Lower lobe of right lung (tissue), 2 donors: ENCODE measurements at places on chromosomes 4 and X. TPM values are rescaled to one million over a fixed set of nuclear protein-coding genes. Genes with fewer than 3 reads are reported as not detected.
A peak's percentile ranks its signal among the peaks of the same experiment; 100 is the strongest.

DNA sequence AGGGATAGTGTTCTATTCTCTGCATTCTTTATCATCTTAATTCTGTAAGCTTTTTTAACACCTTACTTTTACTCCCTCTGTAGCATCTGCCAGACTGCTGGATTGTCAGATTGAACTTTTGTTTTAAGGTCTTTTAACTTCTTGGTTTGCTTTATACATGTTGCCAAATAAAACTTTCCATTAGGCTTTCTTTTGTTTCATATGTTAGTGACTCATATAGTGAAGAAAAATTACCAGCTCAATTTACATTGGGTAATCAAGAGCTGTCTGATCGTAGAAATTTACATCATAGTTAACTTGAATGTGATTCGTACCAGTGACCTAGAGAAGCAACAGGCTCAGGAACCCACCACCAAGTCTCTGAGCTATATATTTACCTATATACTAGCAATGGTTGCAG lies 28.5 kb upstream of the KLHL4 start:
- no peaks in the 10 kb centered on the region for H3K36me3 ChIP-seq
- H3K27me3 ChIP-seq, result no peaks in the 10 kb centered on the region
- H3K27ac ChIP-seq, result no peak overlapping the region

- no peaks in the 10 kb centered on the region for H3K27me3 ChIP-seq
- no peaks in the 10 kb centered on the region for H3K4me1 ChIP-seq
- no peak overlapping the region for H3K27ac ChIP-seq
- no peak overlapping the region for H3K4me3 ChIP-seq
- H3K36me3 ChIP-seq, result no peaks in the 10 kb centered on the region
Measured at GRCh38 chr4:97153042-97153441, 990.2 kb downstream of the STPG2 start.

DNA sequence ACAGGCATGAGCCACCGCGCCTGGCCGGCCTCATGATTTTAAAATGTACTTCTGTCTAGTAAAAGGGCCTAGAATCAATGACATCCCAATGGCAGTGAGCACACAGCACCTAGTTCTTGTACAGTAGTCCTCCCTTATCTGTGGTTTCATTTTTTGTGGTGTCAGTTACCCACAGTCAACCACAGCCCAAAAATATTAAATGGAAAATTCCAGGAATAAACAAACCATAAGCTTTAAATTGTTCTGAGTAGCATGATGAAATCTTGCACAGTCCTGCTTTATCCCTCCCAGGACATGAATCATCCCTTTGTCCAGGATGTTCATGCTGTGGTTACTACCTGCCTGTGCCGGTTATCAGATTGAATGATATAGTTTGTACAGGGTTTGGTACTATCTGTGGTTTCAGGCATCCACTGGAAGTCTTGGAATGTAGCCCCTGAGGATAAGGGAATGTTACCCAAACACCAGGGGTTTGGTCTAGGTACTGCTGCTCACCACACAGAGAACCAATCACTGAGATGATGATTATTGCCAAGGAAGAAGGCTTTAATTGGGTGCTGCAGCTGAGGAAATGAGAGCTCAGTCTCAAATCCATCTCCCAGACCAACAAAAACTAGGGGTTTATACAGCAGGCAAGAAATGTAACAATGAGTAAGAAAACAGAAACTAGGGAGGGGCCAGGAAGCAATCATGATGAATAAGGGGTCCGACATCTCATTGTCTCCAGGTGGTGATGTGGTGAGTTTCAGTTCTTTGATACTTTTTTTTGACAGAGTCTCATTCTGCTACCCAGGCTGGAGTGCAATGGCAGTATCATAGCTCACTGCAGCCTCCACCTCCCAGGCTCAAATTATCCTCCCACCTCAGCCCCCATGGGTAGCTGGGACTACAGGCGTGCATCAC lies 16.2 kb upstream of the FHL1 start:
- H3K4me3 ChIP-seq, result no peak overlapping the region
- no peaks in the 10 kb centered on the region for H3K27me3 ChIP-seq
- no peaks in the 10 kb centered on the region for H3K36me3 ChIP-seq
- H3K27ac ChIP-seq, result no peak overlapping the region
- DNase-seq, result no peak

- no peaks in the 10 kb centered on the region for H3K36me3 ChIP-seq
- no peak for DNase-seq
- no peaks in the 10 kb centered on the region for H3K27me3 ChIP-seq
- H3K4me3 ChIP-seq, result no peak overlapping the region
- H3K4me1 ChIP-seq, result no peaks in the 10 kb centered on the region
Measured at GRCh38 chr4:101693842-101694398, 96.6 kb upstream of the BANK1 start.

DNA sequence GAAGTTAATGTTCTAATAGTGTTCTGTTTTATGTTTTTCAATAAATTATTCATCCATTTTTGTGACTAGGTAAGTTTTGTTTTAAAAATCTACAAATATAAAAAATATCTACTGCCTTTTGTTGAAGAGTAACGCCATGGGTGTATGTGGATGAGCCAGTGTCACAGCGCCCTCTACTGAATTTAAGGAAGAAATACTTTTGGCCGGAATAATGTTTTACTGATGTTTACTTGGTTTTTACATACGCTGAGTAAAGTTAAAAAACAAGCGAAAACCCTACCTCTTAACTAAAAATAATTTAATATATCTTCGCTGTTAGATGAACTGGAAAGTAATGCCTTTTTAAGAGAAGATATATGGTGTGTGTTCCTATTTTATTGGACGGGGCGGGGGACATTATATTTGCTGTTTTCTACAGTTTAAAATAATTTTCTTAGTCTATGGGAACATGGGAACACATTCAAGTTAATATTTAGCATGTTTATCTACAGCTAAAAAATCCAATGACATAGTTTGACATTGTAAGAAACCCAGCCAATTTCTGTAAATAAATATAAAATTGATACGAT lies 86.1 kb downstream of the CPE start:
- H3K4me3 ChIP-seq, result no peak overlapping the region
- no peaks in the 10 kb centered on the region for H3K27me3 ChIP-seq
- H3K36me3 ChIP-seq, result no peaks in the 10 kb centered on the region
- H3K4me1 ChIP-seq, result no peaks in the 10 kb centered on the region

GRCh38 chr4:67087897-67088296 lies 457.4 kb downstream of the CENPC start:
- H3K36me3 ChIP-seq, result no peaks in the 10 kb centered on the region
- no peak overlapping the region for H3K27ac ChIP-seq
- no peaks in the 10 kb centered on the region for H3K27me3 ChIP-seq

- H3K27me3 ChIP-seq, result no peaks in the 10 kb centered on the region
- no peaks in the 10 kb centered on the region for H3K4me1 ChIP-seq
- no peak for DNase-seq
Measured at GRCh38 chr4:187606581-187606980, 389.0 kb upstream of the ZFP42 start.

GRCh38 chr4:166091912-166092510 lies 219.0 kb downstream of the TLL1 start:
- no peak overlapping the region for H3K4me3 ChIP-seq
- no peaks in the 10 kb centered on the region for H3K36me3 ChIP-seq
- H3K27me3 ChIP-seq, result no peaks in the 10 kb centered on the region
- H3K4me1 ChIP-seq, result no peaks in the 10 kb centered on the region
- no peak overlapping the region for H3K27ac ChIP-seq
- no peak for DNase-seq

DNA sequence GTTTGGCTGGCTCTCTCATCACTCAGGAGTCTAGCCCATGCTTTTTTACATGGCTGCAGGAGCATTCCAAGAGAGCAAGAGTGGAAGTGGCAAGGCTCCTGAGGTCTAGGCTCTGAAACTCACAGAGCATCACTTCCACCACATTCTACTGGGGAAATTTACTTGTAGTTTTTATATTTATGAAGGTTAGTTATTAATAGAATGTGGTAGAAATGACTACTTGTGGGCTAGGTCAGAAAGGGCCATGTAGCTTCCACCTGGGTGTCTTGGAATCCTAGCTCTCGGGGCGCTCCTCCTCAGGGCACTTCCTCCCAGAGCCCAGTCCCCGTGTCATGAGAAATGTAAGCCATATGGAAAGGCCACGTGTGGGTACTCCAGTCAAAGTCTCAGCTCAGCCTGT lies 127.0 kb upstream of the CASK start:
- DNase-seq, result no peak
- no peak overlapping the region for H3K4me3 ChIP-seq
- H3K27ac ChIP-seq, result no peak overlapping the region
- H3K4me1 ChIP-seq, result no peaks in the 10 kb centered on the region
- no peaks in the 10 kb centered on the region for H3K27me3 ChIP-seq
- H3K36me3 ChIP-seq, result no peaks in the 10 kb centered on the region

DNA sequence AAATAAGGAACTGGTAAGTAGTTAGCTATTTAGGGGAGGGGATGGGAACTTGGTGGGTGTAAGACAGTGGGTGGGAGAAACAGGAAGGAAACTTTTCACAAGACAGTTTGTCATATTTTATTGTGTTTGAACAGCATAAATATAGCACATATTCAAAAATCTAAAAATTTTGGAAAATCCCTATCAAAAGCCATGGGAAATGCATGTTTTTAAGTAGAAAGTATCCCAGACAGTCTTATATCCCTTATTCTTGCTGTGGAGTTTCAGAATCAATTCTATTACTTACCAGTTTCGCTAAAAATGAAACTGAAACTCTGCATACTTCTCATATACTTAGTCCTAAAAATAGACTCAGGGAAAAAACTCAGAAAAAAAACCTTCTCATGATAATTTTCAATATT lies 22.3 kb upstream of the RASGEF1B start:
- H3K4me3 ChIP-seq, result peak overlapping the region; percentile 38
- H3K27ac ChIP-seq, result peak overlapping the region; percentile 74
- H3K4me1 ChIP-seq, result peaks cover 37% of the 10 kb centered on the region
- no peak for DNase-seq

DNA sequence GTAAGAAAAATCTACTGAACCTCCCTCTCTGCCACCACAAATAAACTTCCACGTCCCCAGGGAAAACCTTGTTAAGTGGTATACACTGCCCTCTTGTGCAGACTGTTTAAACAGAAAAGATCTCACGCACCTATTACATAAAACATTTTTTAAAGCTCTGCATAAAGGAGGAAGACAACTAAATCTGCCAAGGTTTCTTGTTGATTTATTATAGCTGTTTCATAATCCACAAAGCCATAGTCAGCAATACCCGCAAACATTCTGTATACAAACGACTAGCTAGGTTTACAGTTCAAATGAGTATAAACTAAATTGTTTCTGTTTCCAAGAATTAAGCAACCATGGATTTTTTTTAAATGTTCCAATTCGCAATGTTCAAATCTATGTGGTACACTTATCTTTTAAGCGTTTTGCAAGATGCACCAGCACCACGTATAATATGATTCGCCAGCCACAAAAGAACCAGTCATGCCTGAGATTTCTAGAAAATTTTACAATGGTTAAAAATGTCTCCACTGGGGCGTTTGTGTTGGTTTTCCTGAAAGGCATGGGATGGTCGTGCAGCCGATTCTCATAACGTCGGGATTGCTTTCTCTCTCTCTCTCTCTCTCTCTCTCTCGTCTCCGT lies 164.6 kb downstream of the PRKX start:
- no peaks in the 10 kb centered on the region for H3K36me3 ChIP-seq
- H3K4me3 ChIP-seq, result peak overlapping the region; percentile 14
- H3K27me3 ChIP-seq, result no peaks in the 10 kb centered on the region
- no peaks in the 10 kb centered on the region for H3K4me1 ChIP-seq
- no peak overlapping the region for H3K27ac ChIP-seq

DNA sequence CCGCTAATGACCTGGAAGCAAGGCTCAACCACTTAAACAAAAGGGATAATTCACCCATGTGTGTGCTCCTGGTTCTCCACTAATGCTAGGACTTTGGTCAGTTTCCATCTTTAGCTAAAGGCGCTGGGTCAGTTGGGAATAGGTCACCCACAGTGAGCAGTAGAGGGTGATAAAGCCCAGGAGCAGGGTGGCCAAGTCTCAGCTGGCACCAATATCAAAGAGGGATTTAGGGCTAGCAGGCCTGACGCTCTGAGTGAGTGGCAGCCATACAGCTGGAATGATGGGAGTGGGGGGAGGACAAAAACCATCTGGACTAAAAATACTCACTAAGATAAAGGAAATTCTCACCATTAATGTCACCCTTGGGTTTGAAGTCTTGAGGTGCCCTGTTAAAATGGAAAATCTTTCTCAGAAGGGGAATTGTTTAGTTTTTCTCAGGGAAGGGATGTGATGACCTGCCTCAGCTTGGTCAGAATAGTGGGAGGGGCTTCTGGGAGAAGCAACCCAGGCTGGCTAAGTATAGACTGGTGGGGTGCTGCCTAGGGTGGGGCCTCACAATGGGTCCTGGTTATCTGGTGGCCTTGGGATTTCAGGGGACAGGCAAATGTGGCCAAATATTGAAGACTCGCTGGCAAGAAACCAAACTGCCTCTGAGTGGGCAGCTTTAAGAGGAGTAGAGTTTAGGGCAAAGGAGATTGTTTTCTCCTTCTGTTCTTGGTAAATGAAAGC lies 47.1 kb downstream of the TSC22D3 start:
- no peak for DNase-seq
- H3K4me3 ChIP-seq, result no peak overlapping the region
- no peaks in the 10 kb centered on the region for H3K36me3 ChIP-seq
- no peaks in the 10 kb centered on the region for H3K27me3 ChIP-seq
- H3K4me1 ChIP-seq, result peaks cover 54% of the 10 kb centered on the region

GRCh38 chr4:82744284-82744968 lies 54.2 kb downstream of the SCD5 start:
- no peaks in the 10 kb centered on the region for H3K27me3 ChIP-seq
- no peak overlapping the region for H3K27ac ChIP-seq
- H3K36me3 ChIP-seq, result no peaks in the 10 kb centered on the region

GRCh38 chr4:73741750-73742489 lies 1.6 kb downstream of the CXCL8 start:
- no peak overlapping the region for H3K4me3 ChIP-seq
- DNase-seq, result no peak
- peaks cover 20% of the 10 kb centered on the region for H3K4me1 ChIP-seq

GRCh38 chr4:40719008-40719623 lies 30.6 kb upstream of the NSUN7 start:
- peak overlapping the region; percentile 36 for H3K27ac ChIP-seq
- H3K36me3 ChIP-seq, result no peaks in the 10 kb centered on the region
- no peak for DNase-seq
- no peaks in the 10 kb centered on the region for H3K27me3 ChIP-seq

GRCh38 chrX:148507418-148507817 lies 7.0 kb downstream of the AFF2 start:
- H3K4me3 ChIP-seq, result no peak overlapping the region
- no peak overlapping the region for H3K27ac ChIP-seq
- no peaks in the 10 kb centered on the region for H3K36me3 ChIP-seq
- H3K27me3 ChIP-seq, result peaks cover 10% of the 10 kb centered on the region

The PARM1 gene
- total RNA-seq, result 64.1 TPM

The TMPRSS11B gene
- not detected for total RNA-seq

The MAGIX gene
- total RNA-seq, result 6.7 TPM

The MXRA5 gene
- 7.0 TPM for total RNA-seq

The PGAM4 gene
- not detected for total RNA-seq

The CXCL3 gene
- 12.1 TPM for total RNA-seq

The USP46 gene
- total RNA-seq, result 12.3 TPM

The DNAAF6 gene
- total RNA-seq, result 2.0 TPM

The TMPRSS11A gene
- not detected for total RNA-seq

The WDR17 gene
- 5.6 TPM for total RNA-seq
